ENCODE measurements at places on chromosomes 13 and 19.

GRCh38 chr19:30088567-30088966 lies 146.5 kb downstream of the URI1 start:
- DNase-seq, result no peak

GRCh38 chr19:12791345-12792050 lies at the start of gene JUNB:
JUNB (plus strand) TSS chr19:12791486; CDS start chr19:12791772, 286 bp downstream.
- DNase-seq, result peak; percentile 90

DNA sequence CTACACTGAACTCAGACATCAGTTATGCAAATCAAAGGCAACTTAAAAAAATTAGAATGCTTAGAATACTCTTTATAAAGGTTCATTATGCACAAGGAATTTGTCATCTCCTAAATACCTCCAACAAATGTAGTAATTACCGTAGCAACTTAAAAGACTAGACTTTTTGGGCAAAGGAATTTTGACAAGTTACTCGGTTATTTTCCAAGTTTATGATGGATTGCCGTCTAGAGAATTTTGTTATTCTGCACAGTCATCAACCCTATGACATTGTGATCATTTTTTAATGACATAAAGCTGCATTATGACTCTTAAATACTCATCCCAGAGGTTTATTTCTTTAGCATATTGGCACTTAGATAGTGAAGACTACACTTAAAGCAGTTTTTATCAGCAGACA lies 71.9 kb downstream of the TRPC4 start:
- no peak for DNase-seq

DNA sequence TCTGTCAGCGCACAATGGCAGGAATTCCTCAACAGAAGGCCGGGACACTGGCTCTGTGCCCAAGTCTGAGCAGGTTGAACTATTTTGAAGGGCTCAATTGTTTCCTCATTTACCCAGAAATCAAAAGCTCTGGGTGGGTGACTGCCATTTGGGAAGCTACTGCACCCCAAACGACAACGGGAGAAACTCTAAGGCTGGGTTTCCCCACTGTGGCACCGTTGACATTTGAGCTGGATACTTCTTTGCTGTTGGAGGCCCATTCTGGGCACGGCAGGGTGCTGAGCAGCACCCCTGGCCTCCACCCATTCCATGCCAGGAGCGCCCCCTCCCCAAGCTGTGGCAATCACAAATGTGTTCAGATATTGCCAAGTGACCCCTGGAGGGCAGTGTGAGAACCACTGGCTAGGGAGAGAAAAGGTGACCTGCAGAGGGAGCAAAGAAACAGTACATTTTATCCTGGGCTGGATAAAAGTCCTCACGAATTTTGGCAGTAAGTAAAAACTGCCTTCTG lies 62.5 kb downstream of the RFX2 start:
- DNase-seq, result peak; percentile 17

DNA sequence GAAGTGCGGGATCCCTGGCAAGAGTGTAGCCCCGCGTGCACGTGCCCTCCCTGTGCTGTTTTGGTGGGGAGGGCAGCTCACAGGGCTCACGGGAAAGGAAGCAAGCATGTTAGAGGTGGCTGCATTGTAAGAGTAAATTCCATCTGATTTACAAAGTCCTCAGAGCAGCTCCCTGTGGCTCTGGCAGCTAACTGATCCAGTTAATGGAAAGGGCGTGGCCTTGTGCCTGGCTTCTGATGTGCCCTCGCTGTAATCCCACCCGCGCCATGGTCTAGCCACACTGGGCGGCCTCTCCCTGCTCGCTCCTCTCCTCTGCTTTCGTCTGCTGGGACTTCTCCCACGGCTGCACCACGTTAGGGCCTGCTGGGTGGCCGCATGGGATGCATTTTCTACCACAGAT lies 258.5 kb downstream of the FGF9 start:
- no peak for DNase-seq

GRCh38 chr13:27425158-27425917 lies 919 bp downstream of the GTF3A start:
- DNase-seq, result no peak

DNA sequence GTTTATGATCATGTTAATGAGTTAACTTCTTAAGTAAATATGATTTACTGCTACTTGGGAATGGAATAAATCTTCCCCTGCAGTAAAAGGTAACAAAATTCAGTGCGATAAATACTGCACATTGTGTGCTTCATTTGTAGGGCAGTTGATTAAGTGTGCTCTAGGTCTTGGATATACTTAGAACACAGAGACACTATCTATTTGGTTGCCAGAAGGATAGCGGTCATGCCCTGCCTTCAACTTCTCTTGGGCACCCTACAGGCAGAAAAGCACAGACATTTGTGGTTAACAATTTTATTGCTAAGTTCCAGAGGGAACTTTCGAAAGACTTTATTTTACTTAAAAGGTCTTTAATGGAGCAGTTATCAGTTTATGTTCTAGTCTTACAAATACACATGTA lies 605.8 kb downstream of the PCDH9 start:
- DNase-seq, result no peak

- DNase-seq, result no peak
Observed at GRCh38 chr13:102185375-102185984, 216.4 kb downstream of the FGF14 start.

GRCh38 chr19:2661615-2662014 lies 40.9 kb downstream of the GNG7 start:
- DNase-seq, result no peak

GRCh38 chr19:51830274-51830673 lies 35.3 kb downstream of the FPR3 start:
- no peak for DNase-seq

GRCh38 chr19:36837176-36837905 lies 846 bp downstream of the ZNF790 start:
- no peak for DNase-seq

DNA sequence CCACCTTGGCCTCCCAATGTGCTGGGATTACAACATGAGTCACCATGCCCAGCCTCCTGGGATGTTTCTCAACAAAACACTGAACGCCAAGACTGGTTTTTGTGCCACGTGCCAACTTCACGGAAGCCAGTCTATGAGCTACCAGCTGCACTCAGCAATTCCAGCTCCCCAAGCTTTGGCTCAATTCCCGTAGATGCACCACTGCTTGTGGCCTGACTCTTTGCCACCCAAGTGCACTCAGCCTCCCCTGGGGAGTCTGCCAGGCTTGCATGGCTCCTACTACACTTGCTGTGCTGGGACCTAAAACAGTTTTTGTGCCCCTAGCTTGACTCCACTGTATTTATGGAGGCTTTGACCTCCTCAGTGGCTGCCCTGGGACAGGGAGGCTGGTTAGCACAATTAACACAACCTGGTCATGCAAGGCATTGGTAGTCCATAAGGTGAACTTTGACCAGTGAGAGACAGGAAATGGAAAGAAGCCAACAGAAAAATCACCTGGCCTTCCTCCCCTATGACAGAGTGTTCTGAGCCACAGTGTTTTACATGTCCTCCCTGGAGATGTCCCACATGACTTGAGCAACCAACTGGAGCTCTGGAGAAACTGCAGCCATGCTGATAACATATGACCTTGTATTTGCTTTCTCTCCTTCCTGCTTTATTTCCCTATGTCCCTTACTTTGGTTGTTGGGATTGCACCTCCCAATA lies 1173.1 kb downstream of the UQCRFS1 start:
- no peak for DNase-seq

- no peak for DNase-seq
Observed at GRCh38 chr13:109628251-109628699, 158.1 kb downstream of the IRS2 start.

DNA sequence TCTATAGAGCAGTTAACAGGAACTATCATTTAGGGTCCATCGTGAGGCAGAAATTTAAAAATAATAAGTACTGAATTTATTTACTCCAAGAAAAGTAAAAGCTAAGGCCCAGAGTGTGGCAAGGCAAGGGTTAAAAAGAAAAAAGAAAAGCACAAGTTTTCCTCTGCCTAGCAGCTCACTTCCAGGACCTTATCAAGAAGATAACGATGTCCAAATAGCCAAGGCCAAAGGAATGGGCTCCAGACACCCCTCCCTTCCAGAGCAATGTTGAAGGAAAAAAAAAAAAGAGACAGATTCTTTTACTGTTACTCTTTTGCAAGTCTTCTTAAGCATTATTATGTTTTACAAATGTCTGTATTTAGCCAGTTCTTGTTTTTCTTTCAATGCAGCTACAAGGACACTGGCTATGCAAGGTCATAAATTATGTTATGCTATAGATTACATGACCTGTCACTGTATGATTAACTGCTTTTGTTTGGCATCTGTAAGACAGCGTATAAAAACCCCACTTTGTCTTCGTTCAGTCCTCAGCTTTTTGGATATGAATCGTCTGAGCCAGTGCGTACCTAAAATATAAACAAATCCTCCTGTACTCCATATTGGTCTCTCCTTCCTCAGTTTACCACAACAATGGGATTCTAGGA lies 2.9 kb upstream of the ZNF700 start:
- DNase-seq, result no peak

GRCh38 chr19:41564515-41565378 lies 11.2 kb upstream of the CEACAM21 start:
- no peak for DNase-seq

GRCh38 chr19:11089254-11090013 lies at the start of gene LDLR:
LDLR (plus strand) TSS chr19:11089463; CDS start chr19:11089549, 86 bp downstream.
- DNase-seq, result peak; percentile 86

DNA sequence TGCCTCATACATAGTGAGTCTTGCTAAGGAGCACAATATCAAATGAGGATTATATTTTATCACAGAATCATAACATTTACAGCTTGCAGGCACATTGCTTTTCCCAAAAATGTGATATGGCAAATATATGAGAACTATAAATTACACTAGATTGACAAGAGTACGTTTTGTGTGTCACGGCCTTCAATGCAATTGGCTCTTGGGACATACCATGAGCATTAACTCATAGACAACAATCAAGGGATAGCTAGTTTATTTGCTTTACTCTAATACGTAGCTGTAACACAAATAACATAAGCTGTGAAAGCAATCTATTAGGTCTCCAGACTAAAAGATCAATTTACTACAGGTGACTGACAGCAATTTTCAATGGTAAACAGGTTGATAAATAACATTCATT lies 17.8 kb downstream of the LHFPL6 start:
- no peak for DNase-seq

- DNase-seq, result no peak
Observed at GRCh38 chr13:107819071-107819470, 396.3 kb downstream of the LIG4 start.

- no peak for DNase-seq
Observed at GRCh38 chr19:30086916-30087315, 144.9 kb downstream of the URI1 start.

DNA sequence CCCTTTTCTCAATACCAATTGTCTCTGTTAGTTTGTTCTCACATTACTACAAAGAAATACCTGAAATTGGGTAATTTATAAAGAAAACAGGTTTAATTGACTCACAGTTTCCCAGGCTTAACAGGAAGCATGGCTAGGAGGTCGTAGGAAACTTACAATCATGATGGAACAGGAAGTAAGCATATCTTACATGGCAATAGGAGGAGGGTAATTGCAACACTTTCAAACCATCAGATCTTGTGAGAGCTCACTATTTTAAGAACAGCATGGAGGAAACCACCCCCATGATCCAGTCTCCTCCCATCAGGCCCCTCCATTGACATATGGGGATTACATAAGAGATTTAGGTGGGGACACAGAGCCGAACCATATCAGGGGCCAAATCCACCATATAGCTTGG lies 1210.1 kb upstream of the SPRY2 start:
- DNase-seq, result no peak

DNA sequence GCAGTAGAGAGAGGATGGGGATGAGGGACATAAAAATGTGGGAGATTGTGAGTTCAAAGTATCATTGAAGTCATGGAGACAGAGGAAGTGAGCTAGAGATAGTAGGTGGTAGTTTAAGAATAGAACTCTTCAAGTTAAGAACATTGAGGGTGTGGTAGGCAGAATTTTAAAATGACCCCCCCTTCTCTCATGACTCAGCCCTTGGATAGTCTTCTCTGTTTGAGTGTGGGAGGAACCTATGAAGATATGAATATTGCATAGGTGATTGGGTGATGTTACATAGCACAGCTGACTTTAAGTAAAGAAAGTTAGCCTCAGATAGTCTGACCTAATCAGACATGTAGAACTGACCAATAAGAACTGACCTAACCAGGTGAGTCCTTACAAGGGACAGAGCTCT lies 418.6 kb downstream of the FOXO1 start:
- DNase-seq, result no peak

- no peak for DNase-seq
Observed at GRCh38 chr13:33876716-33877394, 58.9 kb downstream of the RFC3 start.

- DNase-seq, result no peak
Observed at GRCh38 chr13:24361852-24362366, 52.5 kb downstream of the C1QTNF9 start.

- no peak for DNase-seq
Observed at GRCh38 chr13:98506322-98506721, 70.6 kb downstream of the STK24 start.

- DNase-seq, result no peak
Observed at GRCh38 chr13:23321535-23322241, 111.8 kb downstream of the SACS start.

- no peak for DNase-seq
Observed at GRCh38 chr13:48194379-48194754, 38.6 kb upstream of the ITM2B start.

DNA sequence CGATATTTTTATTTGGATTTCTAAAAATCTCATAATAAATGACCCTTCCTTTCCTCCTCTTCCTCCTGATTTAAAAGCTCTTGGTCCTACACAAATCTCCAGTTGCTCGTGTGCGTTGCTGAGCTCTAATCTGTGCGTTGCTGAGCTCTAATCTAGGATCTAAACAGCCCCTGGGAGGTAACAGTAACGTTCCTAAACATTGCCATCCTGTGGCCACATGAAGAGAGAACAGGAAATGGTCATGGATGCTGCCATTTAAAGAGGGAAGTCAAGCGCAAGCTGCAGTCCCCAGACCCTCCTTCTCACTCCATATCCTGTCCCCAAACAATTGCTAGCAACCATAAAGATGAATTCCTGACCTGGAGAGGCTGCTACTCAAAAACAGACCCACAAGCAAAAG lies 170.8 kb downstream of the NUFIP1 start:
- no peak for DNase-seq

- DNase-seq, result no peak
Observed at GRCh38 chr13:35797991-35798390, 321.5 kb upstream of the MAB21L1 start.

GRCh38 chr13:112144616-112145550 lies 77.9 kb downstream of the SOX1 start:
- no peak for DNase-seq

GRCh38 chr19:35863018-35863417 lies 5.4 kb upstream of the APLP1 start:
- no peak for DNase-seq

GRCh38 chr19:13841086-13841961 lies 35.6 kb upstream of the NANOS3 start:
- DNase-seq, result no peak

- DNase-seq, result no peak
Observed at GRCh38 chr13:97883396-97883795, 70.1 kb upstream of the IPO5 start.

DNA sequence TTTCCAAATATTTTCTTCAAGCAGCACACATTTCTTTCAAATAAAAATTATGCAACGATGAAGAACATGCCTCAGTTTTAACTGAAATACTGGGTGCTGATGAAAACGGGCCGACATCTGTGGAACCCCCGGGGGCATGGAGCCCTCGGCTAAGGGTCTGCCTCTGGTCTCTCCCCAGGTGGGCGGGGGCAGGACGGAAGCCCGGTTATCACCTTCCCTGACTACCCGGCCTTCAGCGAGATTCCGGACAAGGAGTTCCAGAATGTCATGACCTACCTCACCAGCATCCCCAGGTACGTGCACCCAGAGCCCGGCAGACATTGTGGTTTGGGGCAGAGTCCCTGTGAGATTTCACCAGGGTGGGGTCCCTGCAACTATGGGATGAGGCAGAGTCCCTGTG lies 55.5 kb downstream of the MCF2L start:
- no peak for DNase-seq
